ENCODE measurements at places on chromosomes 11 and 22.

- DNase-seq = no peak
Observed at GRCh38 chr11:112403432-112403831, 142.8 kb upstream of the PLET1 start.

DNA sequence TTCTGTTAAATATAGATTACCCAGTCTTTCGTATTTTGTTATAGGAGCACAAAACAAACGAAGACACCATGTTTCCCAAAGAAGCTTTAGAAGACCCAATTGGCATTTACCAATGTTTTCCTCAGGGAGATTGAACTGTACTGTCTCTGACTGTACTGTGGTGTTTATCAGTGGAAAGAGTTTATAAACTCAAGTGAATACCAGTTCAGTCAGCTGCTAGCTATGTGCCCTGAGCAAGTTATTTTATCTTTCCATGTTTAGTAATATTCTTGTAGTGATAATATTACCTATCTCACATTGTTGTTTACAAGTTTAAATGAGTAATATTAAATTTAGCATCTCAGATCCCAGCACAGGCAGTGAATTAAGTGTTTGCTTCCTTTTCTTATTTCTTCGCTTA is 773.2 kb downstream of the KCNA4 start:
- DNase-seq = no peak

- no peak for DNase-seq
Observed at GRCh38 chr22:28183078-28183860, 264.2 kb upstream of the PITPNB start.

DNA sequence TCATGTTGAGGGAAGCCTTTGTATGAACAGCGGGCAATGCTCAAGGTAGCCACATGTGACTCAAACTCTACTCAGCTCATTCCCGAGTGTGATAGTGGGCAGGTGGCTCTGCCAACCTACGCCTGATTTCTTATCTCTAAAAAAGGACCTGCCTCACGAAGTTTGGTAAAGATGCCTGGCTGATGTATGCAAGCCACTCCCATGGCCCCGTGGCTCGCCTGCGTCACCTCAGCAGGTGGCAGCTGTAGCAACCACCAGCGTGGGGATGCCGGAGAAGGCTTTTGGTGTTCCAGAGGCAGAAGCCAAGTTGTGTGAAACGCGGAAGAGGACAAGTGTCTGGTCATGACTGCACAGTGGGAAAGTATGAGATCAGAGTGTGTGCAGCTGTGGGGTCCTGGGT is 5.4 kb downstream of the FADS2 start:
- no peak for DNase-seq

DNA sequence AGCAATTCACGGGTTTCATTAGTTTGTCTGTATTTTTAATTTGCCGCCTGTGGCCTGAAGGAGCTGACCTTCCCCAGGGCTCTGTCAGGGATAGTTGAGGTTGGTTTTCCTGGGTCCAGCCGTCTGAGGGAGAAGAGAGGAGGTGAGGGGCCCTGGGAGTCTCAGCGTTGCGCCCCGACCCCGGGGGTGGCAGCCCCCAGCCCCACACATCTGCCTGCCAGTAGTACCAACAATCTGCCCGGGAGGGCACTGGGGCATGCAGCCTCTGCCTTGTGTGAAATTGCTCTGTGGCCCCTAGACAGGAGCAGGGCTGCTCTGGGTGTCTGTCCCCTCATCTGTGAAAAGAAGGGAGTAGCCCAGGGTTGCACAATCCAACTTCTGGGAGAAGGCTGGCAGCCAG is 6.6 kb downstream of the B3GAT1 start:
- DNase-seq = no peak

DNA sequence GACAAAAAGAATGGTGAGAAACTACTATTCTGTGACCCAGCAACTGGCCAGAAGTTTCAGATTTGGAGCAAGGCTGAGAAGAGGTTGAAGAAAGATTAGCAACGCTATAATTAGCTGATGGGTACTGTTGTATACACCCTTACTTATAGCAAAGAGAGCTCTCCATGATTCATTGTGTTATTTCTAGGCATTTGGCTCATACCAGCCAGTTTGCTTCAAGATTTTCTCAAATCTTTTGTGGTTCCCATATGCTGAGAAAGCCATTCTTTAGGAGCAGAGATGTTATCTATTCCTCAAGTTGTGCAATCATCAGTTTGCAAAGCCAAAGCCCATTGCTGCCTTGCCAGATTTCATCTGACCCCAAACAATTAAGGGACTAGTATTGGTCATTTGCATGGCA is 179.4 kb downstream of the ETS1 start:
- DNase-seq = no peak

- DNase-seq = peak; percentile 49
Observed at GRCh38 chr11:9861860-9862725, 198.2 kb downstream of the SWAP70 start.

GRCh38 chr11:122261546-122261945 is 145.5 kb upstream of the BLID start:
- no peak for DNase-seq

GRCh38 chr11:62542111-62542745 is 4.4 kb downstream of the AHNAK start:
- DNase-seq = no peak

DNA sequence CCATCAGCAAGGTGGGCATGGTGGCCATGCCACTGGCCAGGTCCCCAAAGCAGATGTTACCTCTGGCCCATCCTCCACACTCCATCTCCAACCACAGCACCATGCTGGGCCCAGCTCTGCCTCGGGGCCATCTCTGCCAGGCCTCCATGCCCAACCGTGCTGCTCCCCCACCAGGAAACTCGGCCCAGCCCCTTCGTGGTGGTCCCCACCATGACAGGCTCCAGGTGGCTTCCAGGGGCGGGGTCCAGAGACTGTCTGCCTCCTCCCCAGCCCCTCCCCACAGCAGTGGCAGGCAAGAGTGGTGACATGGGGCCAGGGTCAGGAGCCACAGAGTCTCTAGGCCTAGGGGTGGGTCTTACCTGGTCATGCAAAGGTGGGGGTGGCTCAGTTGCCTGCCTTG is 27.3 kb downstream of the OR10D3 start:
- no peak for DNase-seq

DNA sequence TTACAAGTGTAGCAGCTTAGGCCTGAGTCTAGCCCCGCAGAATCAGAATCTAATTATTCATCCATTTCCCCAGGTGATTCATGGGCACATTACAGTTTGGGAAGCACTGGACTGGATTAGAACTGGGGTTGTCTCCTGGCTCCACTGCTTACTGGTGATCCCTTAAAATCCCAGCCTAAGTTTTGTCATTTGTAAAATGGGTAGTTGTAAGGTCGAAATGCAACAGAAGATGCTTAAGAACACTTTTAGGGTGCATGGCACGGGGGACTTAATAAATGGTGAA is 1.3 kb downstream of the STX3 start:
- DNase-seq = no peak

DNA sequence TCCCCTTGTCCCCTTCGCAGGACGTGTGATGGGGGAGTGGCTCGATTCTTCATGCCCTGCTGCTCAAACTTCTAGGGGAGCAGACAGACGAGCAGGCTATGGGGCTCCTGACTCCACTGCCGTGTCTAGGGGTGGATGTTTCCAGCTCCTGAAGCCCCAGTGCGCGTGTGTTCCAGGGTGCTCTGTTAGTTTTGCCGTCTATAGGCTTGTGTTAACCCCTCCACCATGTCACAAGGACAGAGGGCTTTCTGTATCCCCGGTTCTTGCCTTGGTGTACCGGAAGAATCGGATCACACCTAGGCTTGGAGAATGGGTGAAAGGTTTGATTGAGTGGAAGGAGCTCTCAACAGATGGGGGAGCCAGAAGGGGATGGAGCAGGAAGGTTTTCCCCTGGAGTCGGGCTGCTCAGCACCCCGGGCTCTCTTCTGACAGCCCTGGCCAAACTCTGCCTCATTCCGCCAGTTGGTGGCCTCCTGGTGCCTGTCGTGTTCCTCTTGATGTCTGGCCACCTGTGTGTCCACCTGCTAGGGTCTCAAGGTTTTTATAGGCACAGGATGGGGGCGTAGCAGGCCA is 810.7 kb downstream of the BRD1 start:
- DNase-seq = no peak

DNA sequence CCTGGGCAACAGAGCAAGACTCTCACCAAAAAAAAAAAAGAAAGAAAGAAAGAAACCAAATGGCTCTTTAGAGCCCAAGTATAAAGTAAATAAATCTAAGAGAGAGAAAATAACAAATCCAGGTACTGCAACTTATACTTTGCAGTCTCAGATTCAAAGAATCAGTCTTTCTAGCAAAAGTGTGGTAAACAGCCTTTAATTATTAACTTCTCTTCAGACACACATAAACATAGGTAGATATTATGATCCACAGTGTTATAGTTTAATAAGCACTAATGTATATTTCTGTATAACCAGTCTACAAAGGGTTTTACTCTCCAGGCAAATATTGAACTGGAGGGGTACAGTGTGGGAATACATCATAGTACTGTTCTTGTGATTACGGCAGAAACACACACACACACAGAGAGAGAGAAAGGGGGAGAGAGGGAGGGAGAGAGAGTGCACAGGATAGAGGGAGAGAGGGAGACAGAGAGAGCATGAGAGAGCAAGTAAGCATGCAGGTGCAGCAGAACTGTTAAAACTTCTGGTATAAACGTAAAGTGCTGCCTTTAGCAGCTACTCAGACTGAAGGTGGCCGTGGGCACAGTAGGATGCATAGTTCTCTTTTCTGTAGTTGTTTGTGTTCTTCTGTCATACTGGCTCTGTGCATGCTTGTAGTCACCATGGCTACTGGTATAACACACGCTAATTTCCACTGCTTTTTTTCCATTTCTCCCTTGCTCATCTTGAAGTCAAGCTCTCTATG is 32.3 kb downstream of the MTMR2 start:
- DNase-seq = no peak

- no peak for DNase-seq
Observed at GRCh38 chr11:26820739-26821138, 98.9 kb upstream of the SLC5A12 start.

GRCh38 chr11:9005087-9005486 is 1.3 kb upstream of the NRIP3 start:
- no peak for DNase-seq

- no peak for DNase-seq
Observed at GRCh38 chr11:73388265-73389133, 12.3 kb downstream of the RELT start.

- no peak for DNase-seq
Observed at GRCh38 chr11:126573325-126573978, 218.0 kb downstream of the ST3GAL4 start.

- DNase-seq = no peak
Observed at GRCh38 chr11:117476531-117477142, 149.0 kb downstream of the CEP164 start.
